ENCODE measurements at places on chromosomes 3 and 15.

DNA sequence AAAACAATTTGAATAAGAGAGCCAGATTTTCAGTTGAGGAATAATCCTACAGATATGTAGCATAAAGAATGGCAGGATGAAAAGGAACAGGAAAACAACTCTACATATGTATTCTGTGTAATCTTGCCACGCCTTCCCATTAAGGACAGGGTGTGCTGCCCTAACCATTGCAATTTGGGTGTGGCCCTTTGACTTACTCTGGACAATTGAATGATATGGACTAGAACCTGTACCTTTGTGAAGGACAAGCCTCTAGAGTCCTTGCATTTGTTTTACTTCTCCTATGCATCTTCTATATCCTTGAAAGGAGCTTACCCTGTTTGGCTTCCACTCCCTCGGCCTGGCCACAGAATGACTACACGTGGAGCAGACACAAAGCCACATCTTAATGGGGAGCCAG lies 1261.6 kb upstream of the GBE1 start:
- no peak for DNase-seq

DNA sequence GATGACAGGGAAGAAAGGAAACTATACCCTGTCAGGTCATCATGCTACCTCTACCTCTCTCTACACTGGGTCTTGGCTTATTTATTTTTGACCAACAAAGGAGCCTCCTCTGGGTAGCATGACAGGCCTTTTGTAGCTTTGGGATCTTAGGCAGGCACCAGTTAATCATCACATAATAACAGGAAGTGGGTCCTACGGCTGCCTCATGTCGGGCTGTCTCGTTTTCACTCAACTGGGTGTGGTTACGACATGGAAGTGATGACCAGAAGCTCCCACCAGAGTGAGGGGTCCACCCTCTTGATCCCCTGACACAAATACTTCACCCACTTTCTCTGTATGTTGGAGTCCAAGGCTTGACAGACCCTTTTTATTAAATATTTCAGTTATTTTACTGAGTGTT lies 105.3 kb downstream of the CD47 start:
- DNase-seq = no peak

GRCh38 chr3:113153499-113154107 lies 57.8 kb upstream of the BOC start:
- no peak for DNase-seq

DNA sequence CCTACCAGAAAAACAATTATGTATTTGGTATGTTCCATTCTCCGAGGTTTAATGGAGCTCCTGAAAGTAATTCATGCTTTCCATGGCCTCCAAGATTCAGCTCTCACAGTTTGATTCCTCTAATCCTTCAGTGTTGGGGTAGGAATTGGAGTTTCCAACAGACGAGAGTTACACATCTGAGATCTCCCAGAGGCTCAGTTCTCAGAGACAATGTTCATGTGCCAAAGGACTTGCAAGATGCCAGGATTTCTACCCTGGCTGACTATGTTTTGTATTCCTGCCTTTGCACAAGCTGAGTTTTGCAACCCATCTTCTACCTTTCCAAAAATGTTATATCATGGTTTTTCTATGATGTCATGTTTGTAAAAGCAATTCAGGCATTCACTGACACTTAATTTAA lies 322.9 kb downstream of the ERC2 start:
- DNase-seq = no peak

DNA sequence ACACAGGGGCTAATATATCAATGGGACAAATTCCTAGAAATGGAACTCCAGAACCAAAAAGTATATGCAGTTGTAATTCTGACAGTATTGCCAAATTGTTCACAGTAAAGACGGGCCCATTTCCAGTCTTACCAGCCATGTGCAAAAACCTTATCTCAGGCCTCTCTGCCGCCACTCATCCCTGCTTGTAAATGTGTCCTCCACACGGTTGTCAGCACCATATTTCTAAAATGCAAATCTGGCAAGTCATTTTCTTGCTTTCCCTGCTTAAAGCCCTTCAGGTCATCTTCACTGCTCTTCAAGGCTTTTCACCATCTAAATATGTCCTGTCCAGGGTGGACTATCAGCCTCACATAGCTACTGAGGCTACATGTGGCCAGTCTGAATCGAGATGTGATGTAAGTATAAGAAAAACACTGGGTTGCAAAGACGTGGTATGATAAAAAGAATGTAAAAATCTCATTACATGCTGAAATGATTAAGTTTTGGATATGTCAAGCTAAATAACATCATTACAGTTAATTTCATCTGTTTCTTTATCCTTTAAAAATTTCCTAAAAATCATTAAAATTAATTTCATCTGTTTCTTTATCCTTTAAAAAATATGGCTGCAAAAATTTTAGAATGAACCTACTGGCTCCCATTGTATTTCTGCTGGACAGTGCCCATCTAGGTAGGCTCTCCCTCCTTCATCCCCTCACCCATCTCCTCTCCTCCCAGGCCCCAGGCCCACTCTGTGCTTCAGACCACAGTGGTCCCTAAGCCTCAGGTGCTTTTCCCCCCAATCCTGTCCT lies 980 bp downstream of the PARP9 start:
- DNase-seq = no peak

DNA sequence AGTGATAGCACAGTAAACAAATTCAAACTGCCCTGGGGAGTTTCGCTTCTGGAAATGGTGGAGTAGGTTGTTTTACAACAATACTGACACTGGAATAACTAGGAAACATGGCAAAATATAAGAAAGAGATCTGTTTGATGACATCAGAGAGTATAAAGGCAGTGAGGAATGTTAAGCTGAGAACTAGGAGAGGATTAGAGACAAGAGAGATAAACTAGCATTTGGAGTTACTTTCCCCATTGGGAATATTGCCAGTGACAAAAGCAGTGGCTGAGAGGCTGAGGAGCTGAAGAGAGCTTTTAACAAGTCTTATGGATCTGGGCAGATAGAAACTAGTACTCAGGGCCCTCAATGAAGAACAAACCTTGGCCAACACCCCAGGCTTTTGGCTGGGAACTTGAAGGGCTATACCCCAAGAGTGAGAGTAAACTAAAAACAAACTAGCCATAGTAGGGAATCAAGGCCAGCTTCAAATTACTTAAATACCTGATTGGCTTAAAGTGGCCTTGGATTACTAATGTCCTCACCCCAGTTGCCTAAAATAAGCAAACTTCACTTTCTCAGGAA lies 280.4 kb downstream of the KLF13 start:
- DNase-seq = no peak

- no peak for DNase-seq
These were observed 6.3 kb downstream of the NR2F2 start for GRCh38 chr15:96336596-96337364.

DNA sequence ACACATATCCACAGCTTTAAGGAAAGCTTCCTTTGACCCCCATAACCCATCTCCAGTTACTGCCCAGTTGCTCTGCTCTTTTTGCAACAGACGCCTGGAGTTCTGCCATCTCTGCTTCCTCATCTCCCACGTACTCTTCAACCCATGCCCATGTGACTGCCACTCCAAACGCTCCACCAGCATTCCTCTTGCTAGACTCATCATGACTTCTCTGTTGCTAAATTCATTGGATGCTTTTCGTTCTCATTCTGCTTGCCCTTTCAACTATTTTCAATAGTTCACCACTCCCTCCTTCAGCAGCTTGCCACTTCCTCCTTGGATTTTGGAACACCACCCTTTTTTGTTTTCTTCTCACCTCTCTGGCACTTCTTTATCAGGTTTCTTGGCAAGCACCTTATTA lies 2.7 kb upstream of the KNSTRN start:
- DNase-seq = no peak

GRCh38 chr15:70892002-70892911 lies at the start of the genes LRRC49 and THAP10:
Gene LRRC49, plus strand, starts transcription at chr15:70892826. Its CDS starts 69 bp downstream, at chr15:70892895.
Gene THAP10, minus strand, starts transcription at chr15:70892433. Its CDS starts 161 bp downstream, at chr15:70892272.
- DNase-seq = peak; percentile 88

GRCh38 chr15:89003865-89004725 lies 84.2 kb upstream of the ABHD2 start:
- DNase-seq = no peak

- no peak for DNase-seq
These were observed 11.2 kb downstream of the SH3GL3 start for GRCh38 chr15:83458381-83458780.

- no peak for DNase-seq
These were observed 172.3 kb upstream of the TSC22D2 start for GRCh38 chr3:150235799-150236198.

- no peak for DNase-seq
These were observed 75.3 kb upstream of the HRH1 start for GRCh38 chr3:11078826-11079515.

GRCh38 chr15:59140422-59141226 lies 35.7 kb downstream of the CCNB2 start:
- no peak for DNase-seq

DNA sequence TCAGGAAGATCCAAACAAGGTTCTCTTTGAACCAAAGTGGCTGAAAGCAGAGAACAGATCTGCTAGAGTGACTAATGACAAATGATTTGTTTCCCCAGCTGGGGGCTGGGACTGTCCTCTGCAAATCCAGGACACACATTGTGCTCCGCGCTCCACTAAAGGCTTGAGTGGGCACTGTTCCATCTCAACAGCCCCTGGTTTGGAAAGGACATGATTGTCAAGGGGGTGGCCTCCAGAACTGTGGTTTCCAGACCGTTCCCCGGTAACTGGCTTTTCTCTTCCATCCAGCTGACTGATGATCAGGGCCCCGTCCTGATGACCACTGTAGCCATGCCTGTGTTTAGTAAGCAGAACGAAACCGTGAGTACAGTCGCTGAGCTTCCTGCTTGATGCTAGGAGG lies 91.0 kb downstream of the LRTM1 start:
- no peak for DNase-seq

DNA sequence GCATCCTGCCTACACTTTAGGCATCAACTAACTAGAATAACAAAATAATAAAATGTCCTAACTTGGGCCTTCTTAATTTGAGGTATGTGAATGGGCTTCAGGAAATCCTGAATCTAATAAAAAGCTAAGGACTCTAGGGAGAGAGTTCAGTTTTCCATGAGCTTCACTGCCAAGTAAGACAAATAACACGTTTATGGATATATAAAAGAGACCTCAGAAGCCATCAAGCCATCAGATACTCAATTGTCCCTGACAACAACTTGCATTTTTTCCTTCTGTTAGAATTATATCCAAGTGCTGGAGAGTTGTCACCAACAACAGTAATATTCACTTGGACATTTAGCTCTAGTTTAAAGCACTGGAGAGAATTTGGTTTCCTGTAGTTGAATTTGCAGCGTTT lies 102.4 kb upstream of the IGSF10 start:
- DNase-seq = no peak

- no peak for DNase-seq
These were observed 122.1 kb downstream of the PDCD6IP start for GRCh38 chr3:33920511-33920910.

- no peak for DNase-seq
These were observed 4.6 kb upstream of the ABCC5 start for GRCh38 chr3:184022323-184022722.

GRCh38 chr15:74955796-74956647 lies 550 bp downstream of the RPP25 start:
- peak; percentile 85 for DNase-seq

- DNase-seq = peak; percentile 14
These were observed 63.0 kb downstream of the VPS8 start for GRCh38 chr3:184874709-184875644.

- DNase-seq = no peak
These were observed 35.1 kb downstream of the TMOD3 start for GRCh38 chr15:51864408-51865056.

GRCh38 chr15:45391746-45392583 lies 13.6 kb upstream of the GATM start:
- DNase-seq = no peak

- no peak for DNase-seq
These were observed 217.9 kb upstream of the MME start for GRCh38 chr3:154862265-154862664.

DNA sequence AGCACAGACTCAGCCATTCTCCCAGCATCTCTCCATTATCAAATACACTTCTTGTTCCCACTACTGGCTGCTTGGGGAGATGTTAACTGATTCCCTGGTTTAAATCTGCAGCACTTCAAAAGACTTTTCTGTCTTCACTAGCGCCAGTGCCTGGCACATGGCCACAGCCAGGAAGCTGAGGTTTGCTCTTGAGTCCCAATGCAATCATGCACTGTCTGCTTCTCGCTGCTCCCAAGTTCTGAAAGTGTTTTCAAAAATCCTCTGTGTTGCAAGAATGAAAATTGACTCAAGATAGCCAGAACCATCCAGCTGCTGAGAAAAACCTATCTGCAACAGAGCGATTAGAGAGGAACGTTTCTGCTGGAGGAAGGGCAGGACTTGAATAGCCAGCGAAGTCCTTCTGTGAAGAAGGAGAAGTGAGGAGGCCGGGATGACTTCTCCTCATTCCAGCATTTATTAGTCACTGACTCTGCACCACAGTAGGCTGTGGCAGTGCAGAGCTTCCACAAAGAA lies 358.4 kb upstream of the NR2F2 start:
- no peak for DNase-seq

GRCh38 chr3:7144697-7145308 lies 283.9 kb downstream of the GRM7 start:
- DNase-seq = peak; percentile 10

- DNase-seq = no peak
These were observed 71.0 kb upstream of the THRB start for GRCh38 chr3:24565656-24566055.

DNA sequence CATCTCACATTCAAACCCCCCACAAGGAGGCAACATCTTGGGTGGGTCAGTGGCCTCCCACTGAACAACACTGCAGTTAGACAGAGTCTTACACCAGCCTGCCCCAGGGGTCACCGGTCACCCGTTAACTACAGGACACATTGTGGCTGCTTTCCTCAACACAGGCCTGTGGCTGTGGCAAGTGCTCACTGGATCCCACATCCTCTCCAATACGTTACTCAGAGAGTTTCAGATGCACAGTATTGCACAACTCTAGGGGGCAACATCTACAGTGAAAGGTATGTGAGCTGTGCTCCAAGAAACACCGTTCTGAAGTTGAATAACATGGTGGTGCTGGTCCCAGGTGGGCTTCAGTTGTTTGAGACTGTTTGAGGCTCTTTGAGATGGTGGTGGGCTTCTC lies 41.0 kb downstream of the CTDSPL start:
- no peak for DNase-seq

GRCh38 chr15:25670621-25671020 lies 192.5 kb downstream of the ATP10A start:
- DNase-seq = no peak

DNA sequence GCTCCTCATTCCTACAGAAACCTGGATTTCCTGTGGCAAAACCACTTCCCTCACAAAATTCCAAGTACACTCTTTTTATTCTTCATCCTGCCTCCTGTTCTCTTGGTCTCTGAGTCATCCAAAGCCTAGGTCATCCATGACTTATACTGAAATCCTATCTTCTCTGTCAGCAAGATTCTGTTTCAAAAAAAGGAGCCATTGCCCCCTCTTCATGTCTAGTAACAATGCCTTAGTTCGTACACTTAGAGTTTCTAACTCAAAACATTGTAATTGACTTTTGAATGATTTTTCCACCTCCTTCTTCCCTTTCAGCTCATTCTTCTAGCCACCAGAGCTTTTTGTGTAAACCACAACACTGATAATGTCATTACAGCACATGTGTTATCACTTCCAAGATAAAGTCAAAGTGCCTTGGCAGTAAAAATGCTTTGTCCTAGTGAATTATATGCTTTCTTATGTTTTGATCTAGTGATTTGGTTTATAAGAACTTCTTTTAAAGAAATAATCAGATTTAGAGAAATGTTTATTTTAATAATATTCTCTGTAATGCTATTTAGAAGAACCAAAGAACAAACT lies 256.5 kb upstream of the NECTIN3 start:
- no peak for DNase-seq
